ENCODE measurements at places on chromosomes 7 and 10. TPM values are rescaled to one million over a fixed set of nuclear protein-coding genes. Genes with fewer than 3 reads are reported as not detected.

GRCh38 chr10:64086083-64086767 lies 565.0 kb downstream of the REEP3 start:
- no peaks in the 10 kb centered on the region for H3K36me3 ChIP-seq
- no peak overlapping the region for H3K4me3 ChIP-seq

GRCh38 chr7:134966691-134967090 lies 19.6 kb upstream of the AGBL3 start:
- no peaks in the 10 kb centered on the region for H3K27me3 ChIP-seq
- no peak overlapping the region for H3K27ac ChIP-seq
- H3K4me3 ChIP-seq: no peak overlapping the region
- H3K36me3 ChIP-seq: peaks cover 3% of the 10 kb centered on the region
- no peaks in the 10 kb centered on the region for H3K4me1 ChIP-seq

GRCh38 chr7:31603046-31603445 lies 84.0 kb upstream of the PPP1R17 start:
- no peak for DNase-seq
- H3K36me3 ChIP-seq: no peaks in the 10 kb centered on the region
- no peaks in the 10 kb centered on the region for H3K4me1 ChIP-seq
- no peak overlapping the region for H3K4me3 ChIP-seq
- H3K27ac ChIP-seq: no peak overlapping the region

- no peaks in the 10 kb centered on the region for H3K4me1 ChIP-seq
- no peaks in the 10 kb centered on the region for H3K27me3 ChIP-seq
- H3K36me3 ChIP-seq: peaks cover 30% of the 10 kb centered on the region
- no peak for DNase-seq
These were observed 173.4 kb downstream of the RNF216 start for GRCh38 chr7:5607951-5608656.

DNA sequence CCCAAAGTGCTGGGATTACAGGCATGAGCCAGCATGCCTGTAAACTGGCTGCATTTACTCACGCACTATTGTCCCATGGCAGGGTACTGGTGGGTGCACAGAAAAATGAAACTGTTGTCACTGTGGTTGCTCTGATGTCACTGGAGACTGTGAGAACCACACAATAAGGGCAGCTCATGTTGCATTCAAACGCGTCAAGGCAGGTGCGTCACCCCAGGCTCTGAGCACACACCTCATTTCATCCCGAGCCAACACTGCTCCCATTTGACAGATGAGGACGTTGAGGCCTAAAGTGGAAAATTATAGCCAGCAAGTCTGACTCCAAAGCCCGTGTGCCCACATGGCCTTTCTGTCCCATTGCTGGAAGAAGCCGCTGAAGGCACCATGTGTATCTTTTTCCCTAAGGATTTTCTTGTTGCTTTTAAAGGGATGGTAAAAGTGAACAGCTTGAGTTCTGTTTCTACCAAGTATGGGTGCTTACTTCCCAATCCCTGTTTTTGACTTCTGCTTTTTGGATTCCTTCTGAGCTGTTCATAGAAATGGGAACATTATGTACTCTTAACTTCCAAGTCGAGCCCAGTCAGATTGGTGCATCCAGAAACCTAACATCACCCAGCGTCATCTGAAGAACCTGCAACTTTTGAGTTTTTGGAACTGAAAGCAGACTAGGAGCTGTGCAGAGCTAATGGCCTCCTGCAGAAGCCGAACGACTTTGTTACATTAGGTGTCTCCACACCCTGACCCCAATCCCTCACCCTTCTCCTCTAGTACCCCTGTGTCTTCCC lies 60.1 kb upstream of the CARD11 start:
- no peaks in the 10 kb centered on the region for H3K27me3 ChIP-seq
- no peaks in the 10 kb centered on the region for H3K4me1 ChIP-seq
- no peak overlapping the region for H3K27ac ChIP-seq
- peak; percentile 20 for DNase-seq
- H3K4me3 ChIP-seq: no peak overlapping the region

GRCh38 chr7:55177068-55177530 lies 158.3 kb downstream of the EGFR start:
- peaks cover 16% of the 10 kb centered on the region for H3K4me1 ChIP-seq
- no peaks in the 10 kb centered on the region for H3K27me3 ChIP-seq
- no peak for DNase-seq

DNA sequence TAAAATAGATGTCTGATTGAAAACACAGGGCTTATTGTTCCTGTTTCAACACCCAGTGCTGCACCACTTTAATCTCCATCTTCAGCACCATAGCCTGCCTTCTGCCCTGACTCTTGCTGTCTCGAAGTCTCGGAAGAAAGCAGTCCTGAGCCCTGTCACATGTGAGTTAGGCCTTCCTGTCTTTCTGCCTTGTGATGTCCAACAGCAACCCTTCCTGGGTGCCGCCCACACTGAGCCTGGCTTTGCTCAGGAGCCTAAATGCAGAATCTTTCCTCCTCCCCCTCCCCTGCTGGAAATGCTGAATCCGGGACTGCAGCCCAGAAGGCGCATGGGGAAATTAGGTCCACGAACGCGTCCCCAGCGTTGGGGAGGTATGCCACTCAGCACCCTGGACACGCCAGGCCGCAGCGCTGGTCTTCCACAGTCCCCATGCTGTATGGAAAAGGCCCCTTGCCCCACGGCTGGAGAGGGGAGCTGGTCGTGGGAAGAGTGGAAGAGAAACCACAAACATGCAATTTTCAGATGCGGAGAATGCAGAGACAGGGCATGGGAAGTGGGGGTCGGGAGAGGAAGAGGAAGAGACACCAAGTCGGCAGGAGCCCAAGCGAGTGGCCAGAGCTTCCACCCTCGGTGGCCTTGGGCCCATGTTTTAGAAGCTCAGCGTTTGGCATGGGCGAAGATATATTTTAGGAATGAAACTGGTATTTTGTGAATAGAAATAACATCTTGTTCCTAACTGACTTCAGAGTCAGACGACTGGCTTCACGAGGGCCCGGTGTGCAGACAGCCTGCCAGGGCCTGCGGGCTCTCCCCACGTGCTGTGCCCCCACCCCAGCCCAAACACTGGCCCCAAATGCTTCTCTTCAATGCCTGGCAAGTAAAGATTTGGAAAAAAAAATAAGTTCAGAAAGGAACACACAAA lies 656.1 kb upstream of the FOXK1 start:
- no peak overlapping the region for H3K27ac ChIP-seq
- no peak for DNase-seq
- H3K4me3 ChIP-seq: no peak overlapping the region
- no peaks in the 10 kb centered on the region for H3K36me3 ChIP-seq
- no peaks in the 10 kb centered on the region for H3K27me3 ChIP-seq

GRCh38 chr10:24643679-24644209 lies 79.9 kb downstream of the ARHGAP21 start:
- no peak overlapping the region for H3K27ac ChIP-seq
- DNase-seq: no peak
- H3K36me3 ChIP-seq: no peaks in the 10 kb centered on the region
- H3K4me1 ChIP-seq: peaks cover 13% of the 10 kb centered on the region
- no peak overlapping the region for H3K4me3 ChIP-seq

GRCh38 chr10:83122336-83122735 lies 1017.0 kb upstream of the GHITM start:
- no peak overlapping the region for H3K27ac ChIP-seq
- no peaks in the 10 kb centered on the region for H3K27me3 ChIP-seq
- no peak overlapping the region for H3K4me3 ChIP-seq
- H3K4me1 ChIP-seq: no peaks in the 10 kb centered on the region
- no peak for DNase-seq
- no peaks in the 10 kb centered on the region for H3K36me3 ChIP-seq

DNA sequence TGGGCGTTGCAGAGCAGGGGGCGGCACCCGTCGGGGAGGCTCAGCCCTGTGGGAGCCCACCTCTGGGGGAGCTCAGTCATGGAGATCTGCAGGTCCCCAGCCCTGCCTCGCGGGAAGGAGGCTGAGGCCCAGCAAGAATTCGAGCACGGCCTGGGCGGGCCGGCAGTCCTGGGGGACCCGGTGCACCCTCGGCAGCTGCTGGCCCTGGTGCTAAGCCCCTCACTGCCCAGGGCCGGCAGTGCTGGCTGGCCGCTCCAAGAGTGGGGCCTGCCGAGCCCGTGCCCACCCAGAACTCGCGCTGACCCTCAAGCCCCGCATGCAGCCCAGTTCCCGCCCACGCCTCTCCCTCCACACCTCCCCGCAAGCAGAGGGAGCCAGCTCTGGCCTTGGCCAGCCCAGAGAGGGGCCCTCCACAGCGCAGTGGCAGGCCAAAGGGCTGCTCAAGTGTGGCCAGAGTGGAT lies 76.2 kb downstream of the TMEM26 start:
- no peak for DNase-seq
- H3K27ac ChIP-seq: no peak overlapping the region
- no peak overlapping the region for H3K4me3 ChIP-seq
- no peaks in the 10 kb centered on the region for H3K27me3 ChIP-seq

DNA sequence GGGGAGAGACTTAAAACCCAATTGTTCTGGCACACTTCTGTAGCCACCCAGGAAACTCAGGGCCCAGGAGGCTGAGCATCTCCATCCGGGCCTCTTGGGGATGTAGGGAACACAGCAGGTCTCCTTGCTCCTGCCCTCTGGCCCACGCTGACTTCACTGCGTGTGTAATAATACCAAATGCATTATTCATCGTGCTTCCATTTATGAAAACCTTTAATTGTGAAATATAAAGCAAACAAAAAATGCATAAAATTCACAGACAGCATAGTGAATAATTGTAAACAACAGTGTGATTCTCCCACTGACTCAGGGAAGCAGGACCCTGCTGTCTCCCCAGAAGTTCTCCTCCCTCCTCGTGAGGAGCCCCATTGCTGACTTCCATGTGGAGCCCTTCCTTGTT lies 70.3 kb upstream of the SHH start:
- H3K36me3 ChIP-seq: no peaks in the 10 kb centered on the region
- H3K27me3 ChIP-seq: no peaks in the 10 kb centered on the region
- H3K4me3 ChIP-seq: no peak overlapping the region
- DNase-seq: no peak
- H3K4me1 ChIP-seq: no peaks in the 10 kb centered on the region

DNA sequence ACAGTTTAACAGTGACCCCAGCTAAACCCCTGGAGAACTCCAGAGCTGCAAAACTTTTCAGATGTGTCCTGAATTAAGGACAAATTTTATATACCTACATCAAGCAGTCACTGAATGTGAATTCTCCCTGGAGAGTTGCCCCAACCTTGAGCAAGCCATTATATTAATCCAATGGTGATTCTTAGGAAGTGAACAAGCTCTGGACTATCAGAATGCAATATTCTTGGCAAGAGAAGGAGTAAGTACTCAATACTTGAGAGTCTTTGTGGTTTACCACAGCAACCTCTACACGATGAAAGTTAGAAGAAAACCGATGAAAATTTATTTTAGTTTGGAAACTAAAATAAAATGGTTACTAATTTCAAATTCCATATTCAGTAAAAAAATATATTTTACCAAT lies 19.3 kb upstream of the ZNF365 start:
- no peaks in the 10 kb centered on the region for H3K4me1 ChIP-seq
- no peak overlapping the region for H3K4me3 ChIP-seq
- H3K36me3 ChIP-seq: no peaks in the 10 kb centered on the region
- no peaks in the 10 kb centered on the region for H3K27me3 ChIP-seq
- no peak for DNase-seq

- peak; percentile 88 for DNase-seq
- peaks cover 6% of the 10 kb centered on the region for H3K4me1 ChIP-seq
- H3K27me3 ChIP-seq: no peaks in the 10 kb centered on the region
These were observed 128.5 kb downstream of the WDR11 start for GRCh38 chr10:120979435-120980278.

DNA sequence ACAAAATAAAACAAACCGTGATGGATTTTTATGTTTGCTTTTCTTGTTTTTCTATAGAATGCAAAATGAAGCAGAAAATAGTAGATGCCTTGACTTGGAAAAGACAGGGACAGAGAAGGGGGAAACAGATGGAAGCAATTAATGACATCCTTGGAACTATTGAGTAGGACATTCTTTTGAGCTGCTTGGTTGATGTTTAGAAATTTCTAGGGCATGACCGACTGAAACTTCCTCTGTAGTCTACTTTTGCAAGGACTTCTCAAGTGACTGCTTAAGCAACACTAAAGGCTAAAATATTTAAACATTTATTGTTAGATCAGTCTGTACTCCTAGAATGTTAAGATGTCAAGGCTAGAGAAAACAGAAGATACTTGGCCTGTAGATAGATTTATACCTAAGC lies 49.4 kb downstream of the VCL start:
- no peaks in the 10 kb centered on the region for H3K27me3 ChIP-seq
- H3K4me1 ChIP-seq: peaks cover 29% of the 10 kb centered on the region
- DNase-seq: no peak
- H3K36me3 ChIP-seq: peaks cover 7% of the 10 kb centered on the region
- no peak overlapping the region for H3K4me3 ChIP-seq

DNA sequence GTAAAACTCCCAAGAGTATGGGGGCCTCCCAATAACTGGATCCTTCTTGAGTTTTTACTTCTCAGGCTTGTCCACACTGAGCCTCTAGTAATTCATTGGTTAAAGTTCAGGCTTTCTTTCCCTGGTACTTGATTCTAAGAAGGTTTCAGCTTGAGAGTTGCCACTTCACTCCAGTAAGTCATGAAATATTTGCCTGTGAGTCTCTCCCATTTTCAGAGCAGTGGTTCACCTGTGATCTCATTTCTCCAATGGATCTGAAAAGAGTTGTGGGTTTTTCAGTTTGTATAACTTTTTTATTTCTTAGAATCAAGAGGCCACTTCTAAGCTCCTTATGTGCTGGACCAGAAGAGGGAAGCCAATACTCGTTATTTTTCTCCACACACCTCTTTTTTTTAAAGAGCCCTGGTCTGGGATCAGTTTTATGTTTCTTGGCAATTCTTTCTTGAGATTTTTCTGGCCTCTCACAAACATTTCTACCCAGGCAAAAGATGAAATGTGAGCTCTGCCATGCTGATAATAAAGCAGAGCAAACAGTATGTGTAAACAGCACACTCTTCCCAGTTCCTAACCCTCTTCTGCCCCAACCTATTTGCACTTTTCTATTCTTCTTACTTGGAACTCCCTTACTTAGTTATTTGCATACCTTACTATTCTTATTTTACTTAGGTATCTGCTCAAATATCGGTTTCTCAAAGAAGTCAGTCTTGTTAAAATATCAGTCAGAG lies 983.4 kb downstream of the CCSER2 start:
- H3K4me1 ChIP-seq: no peaks in the 10 kb centered on the region
- H3K4me3 ChIP-seq: no peak overlapping the region
- no peaks in the 10 kb centered on the region for H3K36me3 ChIP-seq
- H3K27ac ChIP-seq: peak overlapping the region; percentile 23
- H3K27me3 ChIP-seq: no peaks in the 10 kb centered on the region

The FZD8 gene
- total RNA-seq: 26.3 TPM

The SAP25 gene
- total RNA-seq: 1.2 TPM

The TIAL1 gene
- 54.9 TPM for total RNA-seq

The NEUROD6 gene
- not detected for total RNA-seq

The ZNF488 gene
- 0.37 TPM for total RNA-seq

The MNX1 gene
- not detected for total RNA-seq

The HABP2 gene
- total RNA-seq: not detected

Measured in upper lobe of left lung (tissue), 6 donors.